Activated CD4-positive, alpha-beta T cell treated with anti-CD3 and anti-CD28 coated beads for 4 hours (primary cell): ENCODE measurements at places on chromosomes 16 and 17.

DNA sequence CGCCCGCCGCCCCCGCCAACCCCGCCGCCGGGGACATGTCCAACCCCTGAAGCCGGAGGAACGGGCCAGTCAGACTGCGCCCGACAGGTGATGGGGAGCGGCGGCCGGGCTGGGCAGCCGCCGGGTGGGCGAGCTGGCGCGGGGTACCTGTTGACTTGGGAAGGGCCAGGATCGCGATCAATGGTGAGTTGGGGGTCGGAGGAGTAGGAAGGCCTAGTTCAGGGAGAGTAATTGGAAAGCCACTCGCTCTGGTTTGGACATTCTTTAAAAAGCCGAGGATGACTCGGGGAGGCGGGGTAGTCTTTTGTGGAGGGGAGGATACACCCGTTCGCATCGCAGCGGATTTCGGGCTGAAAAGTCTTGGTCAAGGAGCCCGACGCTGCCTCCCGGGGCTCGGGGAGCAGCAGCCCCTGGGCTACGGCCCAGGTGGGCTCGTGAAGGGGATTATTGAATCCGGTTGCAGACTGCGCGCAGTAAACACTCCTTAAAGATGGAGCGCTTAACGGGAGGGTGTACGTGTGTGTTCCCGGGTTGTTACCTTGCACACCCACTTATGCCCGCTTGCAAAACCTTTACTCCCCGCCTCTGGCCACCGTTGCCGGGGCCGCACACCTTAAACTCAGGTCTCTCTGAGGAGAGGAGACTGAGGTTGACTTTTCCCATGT is 123.8 kb downstream of the GOSR1 start:
- peak; percentile 9 for DNase-seq

DNA sequence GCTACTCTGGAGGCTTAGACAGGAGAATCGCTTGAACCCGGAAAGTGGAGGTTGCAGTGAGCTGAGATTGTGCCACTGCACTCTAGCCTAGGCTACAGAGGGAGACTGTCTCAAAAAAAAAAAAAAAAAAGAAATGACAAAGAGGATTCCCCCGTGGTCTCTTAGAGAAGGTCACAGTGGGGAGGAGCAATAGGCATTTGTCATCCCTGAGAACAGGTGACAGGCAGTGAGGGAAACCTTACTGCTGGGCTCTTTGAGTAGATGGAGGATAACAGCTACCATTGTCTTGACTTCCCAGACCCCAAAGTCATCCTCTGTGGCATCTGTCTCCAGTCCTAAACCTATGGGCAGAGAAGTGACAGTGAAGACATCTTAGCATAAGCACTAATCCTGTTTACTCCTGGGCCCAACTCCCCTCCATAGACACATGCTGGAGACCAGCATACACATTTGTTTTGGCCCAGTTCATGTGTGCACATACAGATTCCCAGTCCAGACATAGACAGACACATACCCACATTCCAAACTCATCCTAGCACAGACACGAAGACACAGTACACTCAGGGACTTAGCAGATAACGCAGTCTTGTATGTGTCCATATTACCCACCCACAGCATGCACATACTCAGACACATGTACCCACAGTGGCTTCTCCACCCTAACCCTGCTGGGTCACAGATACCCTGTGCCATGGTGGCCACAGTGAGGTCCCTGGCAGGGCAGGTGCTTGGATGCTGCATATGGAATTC is 2.7 kb downstream of the ESRP2 start:
- peak; percentile 33 for DNase-seq

DNA sequence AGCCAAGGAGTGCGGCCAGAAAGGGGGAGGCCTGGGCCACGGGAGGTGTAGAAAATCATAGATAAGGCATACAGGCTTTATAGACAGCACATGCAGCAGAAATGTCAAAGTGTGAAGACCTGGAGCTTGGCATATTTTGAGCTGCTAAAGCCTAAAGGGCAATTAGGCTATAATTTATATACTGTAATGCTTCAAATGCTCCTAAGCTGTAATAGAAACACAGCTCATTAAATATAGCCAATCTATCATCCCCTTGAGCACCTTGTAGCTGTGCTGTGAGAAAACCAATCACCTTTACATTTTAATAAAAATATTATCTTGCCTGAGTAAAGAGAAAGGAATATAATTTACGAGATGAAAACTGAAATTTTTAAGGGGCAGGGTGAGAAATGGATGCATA is 97.9 kb upstream of the NOG start:
- no peak for DNase-seq

DNA sequence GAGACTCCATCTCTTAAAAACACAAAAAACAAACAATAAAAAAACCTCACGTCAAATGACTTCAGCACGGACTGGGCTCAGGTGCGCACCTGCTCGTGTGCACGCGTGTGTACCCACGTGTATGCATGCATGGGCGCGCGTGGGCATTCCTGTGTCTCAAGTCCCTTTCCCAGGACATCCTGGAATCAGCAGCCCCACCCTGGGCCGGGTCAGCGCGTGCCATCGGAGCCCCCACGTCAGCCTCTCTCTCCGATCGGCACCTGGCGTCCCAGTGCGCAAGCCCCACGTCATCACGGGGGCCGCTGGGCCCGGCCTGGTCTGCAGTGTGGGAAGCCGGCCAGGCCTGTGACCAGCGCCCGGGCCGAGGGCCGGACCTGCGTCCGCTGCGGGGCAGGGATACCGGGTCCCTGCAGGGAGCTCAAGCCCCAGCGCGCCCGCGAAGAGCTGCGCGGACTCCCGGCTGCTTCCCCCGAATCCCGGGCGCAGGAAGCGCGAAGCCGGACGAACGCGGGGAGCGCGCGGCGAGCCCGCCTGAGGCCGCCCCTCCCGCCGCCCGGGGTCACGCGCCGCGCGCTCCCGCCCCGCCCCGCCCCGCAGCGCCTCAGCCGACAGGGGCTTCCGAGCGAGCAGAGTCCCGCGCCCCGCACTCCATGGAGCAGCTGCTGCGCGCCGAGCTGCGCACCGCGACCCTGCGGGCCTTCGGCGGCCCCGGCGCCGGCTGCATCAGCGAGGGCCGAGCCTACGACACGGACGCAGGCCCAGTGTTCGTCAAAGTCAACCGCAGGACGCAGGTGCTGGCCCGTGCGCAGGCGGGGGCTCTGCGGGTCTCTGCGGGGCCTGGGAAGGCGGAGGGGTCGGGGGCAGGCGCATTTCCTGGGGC is at the start of gene FN3K:
Gene FN3K (plus strand): TSS at position 629 of the 880 bp plus-strand sequence. CDS start 22 bp downstream, at position 651.
- no peak for DNase-seq

GRCh38 chr16:70573451-70574121 is 50.0 kb downstream of the SF3B3 start:
- DNase-seq = no peak

DNA sequence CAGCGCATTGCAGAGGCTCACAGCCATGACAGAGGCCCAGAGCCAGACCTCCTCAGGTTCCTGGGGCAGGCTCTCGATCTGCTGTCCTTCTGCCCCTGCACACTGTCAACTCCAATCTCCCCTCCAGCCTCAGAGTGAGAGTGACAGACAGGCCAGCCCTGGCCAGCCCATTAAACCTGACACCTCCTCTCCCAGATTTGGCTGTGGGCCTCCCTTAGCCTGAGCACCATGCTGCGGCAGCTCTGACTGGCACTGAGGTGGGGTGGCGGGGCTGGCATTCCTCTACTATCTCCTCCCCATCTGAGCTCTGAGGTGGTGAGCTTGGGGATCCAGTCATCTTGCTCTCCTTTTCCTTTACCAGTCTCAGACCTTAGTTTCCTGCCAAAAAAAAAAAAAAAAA is 15.5 kb upstream of the C1QL1 start:
- no peak for DNase-seq

DNA sequence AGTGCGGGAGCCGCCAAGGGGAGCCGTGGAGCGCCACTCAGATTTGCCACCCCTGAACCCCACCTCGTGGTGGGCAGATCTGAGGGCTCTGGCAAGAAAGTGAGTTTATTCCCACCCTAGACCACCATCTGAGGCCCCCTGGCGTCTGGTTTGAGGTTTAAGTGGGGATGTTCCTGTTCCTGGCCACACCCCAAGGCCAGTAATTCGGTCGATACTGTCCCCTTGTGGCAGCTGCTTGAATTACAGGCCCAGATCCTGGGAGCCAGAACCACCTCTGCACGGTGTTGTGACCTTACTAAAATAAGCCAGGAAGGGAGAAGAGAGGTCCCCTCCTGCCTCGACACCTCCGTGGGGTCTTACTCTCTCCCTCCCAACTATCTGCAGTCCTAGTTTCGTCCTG is 3.3 kb upstream of the LAT start:
- no peak for DNase-seq
